Left hindlimb (tissue), 1 donor: ENCODE measurements at places on chromosomes 4 and X.
A peak's percentile ranks its signal among the peaks of the same experiment; 100 is the strongest.

GRCh38 chrX:11480626-11481025 is 185.1 kb downstream of the ARHGAP6 start:
- DNase-seq, result no peak

- DNase-seq, result no peak
Observed at GRCh38 chr4:143782521-143782920, 82.0 kb upstream of the FREM3 start.

DNA sequence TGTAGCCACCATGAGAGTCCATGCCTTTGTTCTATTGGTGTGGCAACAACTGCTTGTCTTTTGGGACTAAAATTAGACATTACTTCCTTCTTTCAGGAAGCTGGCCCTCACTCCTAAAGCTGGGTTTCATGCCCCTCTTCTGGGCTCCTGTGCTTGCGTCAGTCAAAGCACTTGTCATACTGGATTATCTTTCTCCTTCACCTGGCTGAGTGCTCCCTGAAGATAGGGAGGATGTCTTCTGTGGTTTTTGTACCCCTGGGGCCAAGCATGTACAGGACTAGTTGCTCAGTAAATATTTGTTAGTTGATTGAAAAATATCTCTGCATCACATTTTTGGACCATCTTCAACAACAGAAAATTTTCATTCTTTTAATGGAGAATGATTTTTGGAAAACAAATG is 26.1 kb upstream of the LONRF3 start:
- no peak for DNase-seq

DNA sequence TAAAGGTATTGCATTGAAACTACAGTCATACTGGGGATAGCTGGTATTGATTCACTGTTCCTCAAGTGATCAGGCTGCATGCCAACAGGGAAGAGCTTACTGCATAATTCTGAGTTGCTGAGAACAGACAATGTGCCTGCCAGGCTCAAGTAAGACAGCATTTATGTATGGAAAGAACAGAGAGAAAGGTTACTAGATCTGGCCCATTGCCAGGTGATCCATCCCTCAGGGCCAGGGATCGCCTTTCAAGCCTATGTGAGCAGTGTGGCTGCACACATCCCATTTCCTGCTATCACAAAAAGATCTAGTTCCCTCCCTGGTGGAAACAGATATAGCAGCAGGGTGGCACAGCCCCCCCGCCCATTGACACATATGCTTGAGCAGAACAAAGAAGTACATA is 254.0 kb downstream of the TMA16 start:
- DNase-seq, result no peak

DNA sequence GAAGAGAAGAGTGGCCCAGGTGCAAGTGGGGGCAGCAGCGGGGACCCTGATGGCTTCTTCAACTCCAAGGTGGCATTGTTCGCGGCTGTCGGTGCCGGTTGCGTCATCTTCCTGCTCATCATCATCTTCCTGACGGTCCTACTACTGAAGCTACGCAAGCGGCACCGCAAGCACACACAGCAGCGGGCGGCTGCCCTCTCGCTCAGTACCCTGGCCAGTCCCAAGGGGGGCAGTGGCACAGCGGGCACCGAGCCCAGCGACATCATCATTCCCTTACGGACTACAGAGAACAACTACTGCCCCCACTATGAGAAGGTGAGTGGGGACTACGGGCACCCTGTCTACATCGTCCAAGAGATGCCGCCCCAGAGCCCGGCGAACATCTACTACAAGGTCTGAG is 11.4 kb downstream of the EFNB1 start:
- no peak for DNase-seq

DNA sequence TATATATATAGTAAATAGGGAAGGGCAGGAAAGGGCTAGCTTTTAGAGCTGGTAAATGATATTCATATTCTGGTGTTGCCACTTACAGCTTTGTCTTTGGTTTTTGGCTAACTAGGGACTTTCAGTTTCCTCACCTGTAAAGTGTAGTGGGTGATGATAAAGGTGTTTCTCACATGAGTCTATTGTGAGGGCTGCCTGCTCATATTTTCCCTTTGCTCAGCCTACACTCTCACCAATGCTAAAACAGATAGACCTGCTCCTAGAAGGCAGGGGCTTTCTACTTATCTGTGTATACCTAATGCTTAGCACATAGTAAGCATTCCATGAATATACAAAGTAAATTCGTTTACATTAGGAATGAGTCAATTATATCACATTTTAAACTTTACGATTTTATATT is 137.2 kb upstream of the HS3ST1 start:
- DNase-seq, result no peak

DNA sequence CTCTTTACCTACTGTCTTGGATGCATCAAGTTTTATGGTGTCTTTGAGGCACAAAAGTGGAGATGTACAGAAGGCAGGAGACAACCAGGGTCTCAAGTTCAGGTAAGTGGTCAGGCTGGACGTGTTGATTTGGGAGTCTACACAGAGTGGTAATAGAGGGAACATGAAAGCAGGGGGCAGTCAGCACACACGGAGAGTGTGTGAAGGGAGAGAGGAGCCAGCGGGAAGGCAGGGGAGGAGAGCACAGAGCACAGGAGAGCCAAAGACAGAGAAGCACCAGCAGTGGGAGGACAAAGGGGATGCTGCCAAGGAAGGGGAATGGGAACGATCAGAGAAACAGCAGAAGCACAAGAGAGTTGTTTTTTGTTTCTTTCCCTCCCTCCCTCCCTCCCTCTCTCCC is 32.9 kb downstream of the TMEM150C start:
- no peak for DNase-seq

GRCh38 chr4:52837716-52838558 is 24.2 kb upstream of the RASL11B start:
- no peak for DNase-seq

GRCh38 chr4:78299565-78299972 is 242.4 kb downstream of the FRAS1 start:
- DNase-seq, result no peak

GRCh38 chrX:154742613-154743012 is 8.3 kb downstream of the GAB3 start:
- no peak for DNase-seq

- DNase-seq, result no peak
Observed at GRCh38 chrX:31053621-31054020, 18.2 kb downstream of the FTHL17 start.

GRCh38 chr4:122764071-122764820 is 31.7 kb downstream of the BBS12 start:
- DNase-seq, result no peak

DNA sequence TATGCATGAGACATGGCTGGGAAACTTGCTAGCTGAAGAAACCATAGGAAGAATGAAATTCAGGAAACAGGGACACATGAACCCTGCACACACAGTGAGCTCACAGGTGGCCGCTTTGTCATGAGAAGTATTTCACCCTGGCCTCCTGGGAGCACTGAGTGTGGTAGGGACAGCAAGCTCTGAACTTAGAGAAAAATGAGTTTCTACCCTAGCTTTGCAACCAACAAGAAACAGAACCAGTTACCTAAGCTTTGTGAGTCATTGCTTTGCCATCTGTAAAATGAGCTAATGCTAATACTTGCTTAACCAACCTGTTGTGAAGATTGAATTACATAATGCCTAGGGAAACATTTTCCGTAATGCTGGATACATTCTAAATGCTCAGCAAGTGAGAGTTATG is 206.6 kb upstream of the HS3ST1 start:
- no peak for DNase-seq

DNA sequence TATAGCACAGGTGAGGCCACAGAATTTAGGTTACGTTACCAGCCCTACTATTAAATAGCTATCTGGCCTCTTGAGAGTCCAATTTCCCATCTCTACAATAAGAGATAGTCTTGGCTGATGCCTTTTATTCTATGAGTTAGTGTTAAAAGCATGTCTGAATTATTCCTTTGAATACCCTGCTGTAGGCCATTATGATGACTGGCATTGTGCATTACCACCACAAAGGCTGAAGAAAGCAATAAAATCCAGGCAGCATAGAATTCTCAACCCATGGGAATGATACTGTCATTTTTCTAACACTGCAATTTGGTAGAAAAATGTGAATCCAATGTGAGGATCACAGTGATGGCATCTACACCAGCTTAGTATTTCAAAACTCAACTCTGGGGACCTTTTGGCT is 51.4 kb downstream of the OTC start:
- DNase-seq, result no peak

DNA sequence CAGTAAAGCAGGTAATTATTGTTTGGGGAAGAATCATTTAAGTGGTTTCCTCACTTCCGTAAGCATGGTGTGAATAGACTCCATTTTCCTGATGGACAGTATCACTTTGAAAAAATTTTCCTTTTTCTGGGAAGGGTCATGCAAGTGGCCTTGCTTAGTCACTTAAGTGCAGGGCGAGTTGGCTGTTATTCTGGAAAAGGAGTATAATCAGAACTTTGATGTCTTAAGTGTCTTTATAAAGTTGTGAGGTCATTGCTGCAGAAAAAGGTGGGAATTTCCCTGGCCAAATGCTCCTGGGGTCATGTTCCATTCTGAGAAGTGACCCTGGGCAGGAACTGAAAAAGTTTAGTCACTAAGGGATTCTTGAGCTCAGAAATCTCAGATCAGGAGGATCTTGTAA is 146.1 kb upstream of the OTUD4 start:
- DNase-seq, result no peak

DNA sequence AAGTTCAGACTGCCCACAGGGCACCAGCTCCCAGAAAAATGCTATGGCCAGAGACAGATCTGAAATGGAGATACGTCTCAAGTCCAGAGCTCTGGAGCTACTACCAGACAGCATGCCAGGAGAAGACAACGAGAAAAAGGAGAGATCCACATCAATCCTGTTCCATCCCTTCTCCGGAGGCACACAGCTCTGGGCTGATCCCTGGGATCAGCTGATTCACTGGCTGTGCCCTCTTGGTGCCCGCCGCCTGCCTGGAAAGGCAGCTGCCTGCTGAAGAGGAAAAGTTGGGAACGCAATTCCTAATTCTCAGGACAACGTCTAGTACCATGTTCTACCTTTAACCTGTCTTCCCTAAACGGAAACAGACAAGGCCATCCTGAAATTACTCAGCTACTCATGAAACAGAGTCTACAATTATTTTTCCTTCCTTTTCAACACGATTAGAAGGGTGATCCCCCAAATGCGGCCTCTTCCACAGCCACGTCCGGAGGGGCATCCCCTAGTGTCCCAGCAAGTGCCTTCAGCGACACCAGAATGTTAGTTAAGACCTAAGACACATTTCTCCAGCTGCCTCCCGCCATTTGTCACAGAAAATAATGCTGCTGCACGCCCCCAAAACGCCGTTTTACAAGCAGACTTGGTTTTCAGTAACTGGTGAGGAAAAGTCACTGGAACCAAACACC is 2.4 kb downstream of the ZFYVE28 start:
- DNase-seq, result no peak

DNA sequence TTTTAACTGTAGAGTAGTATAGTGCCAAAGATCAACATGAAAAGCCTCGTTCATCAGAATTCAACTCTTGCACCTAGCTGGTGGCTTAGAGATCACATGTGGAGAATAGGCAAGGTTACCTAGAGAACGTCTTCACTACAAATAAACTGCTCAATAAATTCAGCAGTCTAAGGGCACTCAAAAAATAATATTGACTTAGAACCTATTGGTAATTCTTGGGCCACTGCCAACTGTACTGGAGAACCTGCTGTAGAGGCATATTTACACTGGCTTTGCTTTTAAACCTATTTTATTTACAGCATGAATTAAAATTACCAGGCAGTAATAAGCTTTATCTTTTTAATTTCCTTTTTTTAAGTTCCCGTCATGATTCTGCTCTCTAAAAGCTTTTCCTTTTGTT is 343.7 kb downstream of the PDHA2 start:
- no peak for DNase-seq

- DNase-seq, result peak; percentile 89
Observed at GRCh38 chrX:54921427-54922021, 900 bp downstream of the TRO start.

- no peak for DNase-seq
Observed at GRCh38 chrX:9704876-9705465, 60.7 kb downstream of the GPR143 start.

DNA sequence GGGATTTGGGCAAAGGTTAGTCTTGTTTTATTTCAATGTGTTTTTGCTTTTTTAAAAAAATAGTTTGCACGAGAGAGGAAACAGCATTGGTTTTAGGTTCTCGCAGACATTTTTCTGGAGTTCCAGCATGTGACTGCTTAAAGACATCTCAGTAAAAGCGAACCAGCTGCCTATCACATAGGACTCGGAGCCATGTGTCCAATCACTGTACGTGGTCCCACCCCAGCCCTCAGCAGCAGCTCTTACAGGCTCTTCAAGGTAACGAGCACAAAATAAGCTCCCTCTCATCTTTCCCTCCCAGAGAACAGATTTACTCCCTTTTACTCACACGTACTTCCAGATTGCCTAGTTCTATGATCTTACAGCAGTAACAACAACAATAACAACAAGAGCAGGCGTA is 68.7 kb downstream of the MCF2 start:
- DNase-seq, result peak; percentile 20

DNA sequence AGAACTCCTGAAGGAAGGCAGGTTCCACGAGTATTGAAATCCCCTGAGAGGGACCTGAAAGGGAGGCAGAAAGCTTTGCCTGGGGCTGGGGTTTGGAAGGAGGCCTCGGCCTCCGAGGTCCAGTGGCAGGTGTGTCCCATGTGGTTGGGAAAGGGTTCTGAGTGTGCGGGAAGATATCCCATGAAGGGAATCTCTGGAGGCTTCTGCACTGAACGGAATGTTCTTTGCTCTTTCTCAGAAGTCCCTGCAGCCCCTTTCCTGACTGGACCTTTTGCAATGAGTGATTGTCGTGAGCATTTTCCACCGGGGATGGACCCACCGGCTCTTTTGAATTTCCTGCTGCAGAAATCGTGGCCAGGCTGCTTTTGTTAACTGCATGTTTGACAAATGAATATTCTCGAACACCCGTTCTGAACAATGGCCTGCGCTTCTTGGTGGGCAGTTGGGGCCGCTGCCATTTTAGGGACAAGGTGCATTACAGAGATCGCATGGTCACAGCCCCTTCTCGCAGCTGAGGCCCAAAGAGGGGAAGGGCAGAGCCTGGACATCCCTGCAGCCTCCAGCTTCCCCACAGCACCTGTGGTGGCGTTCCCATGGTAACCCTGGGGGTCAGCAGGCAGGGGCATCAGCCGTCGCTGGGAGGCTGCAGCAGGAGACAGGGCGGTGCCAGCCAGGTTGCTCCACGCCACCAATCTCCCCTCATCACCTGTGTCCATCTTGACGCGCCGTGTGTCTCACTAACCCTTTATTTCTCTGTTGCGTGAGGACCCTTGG is 18.3 kb upstream of the HTRA3 start:
- no peak for DNase-seq

- DNase-seq, result no peak
Observed at GRCh38 chr4:98828801-98829200, 100.1 kb downstream of the EIF4E start.

DNA sequence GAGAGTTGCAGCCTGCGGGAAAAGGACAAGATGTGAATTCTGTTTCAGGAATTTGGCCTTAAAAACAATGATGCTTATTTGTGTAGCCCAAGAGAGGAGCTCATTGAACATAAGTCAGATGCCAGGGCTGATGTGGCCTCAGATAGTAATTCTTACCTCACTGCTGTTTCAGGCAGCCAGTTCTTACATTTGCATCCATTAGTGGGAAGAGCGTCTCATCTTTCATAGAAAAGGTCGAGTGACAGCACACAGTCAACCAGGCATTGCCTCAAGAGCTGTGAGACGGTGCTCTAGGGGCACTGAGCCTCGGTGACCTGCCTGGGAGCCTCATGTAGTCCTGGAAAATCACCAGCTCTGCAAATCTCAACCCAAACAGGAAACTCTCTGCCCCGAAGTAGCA is 174.9 kb upstream of the FRG1 start:
- DNase-seq, result no peak

GRCh38 chrX:15143050-15143824 is 126.6 kb downstream of the ASB9 start:
- peak; percentile 26 for DNase-seq
